Kidney epithelial cell (primary cell): ENCODE measurements at places on chromosomes 3 and 15. TPM values are rescaled to one million over a fixed set of nuclear protein-coding genes. Genes with fewer than 3 reads are reported as not detected.

The TLR9 gene
- not detected in 2 replicates for total RNA-seq

The ROPN1 gene
- total RNA-seq = not detected in 2 replicates

The PSMD2 gene
- total RNA-seq = 903 and 972 TPM in 2 replicates

The LRTM1 gene
- not detected in 2 replicates for total RNA-seq

The KIF9 gene
- 7.1 and 14.5 TPM in 2 replicates for total RNA-seq

The MYRIP gene
- 0.04 and 0.07 TPM in 2 replicates for total RNA-seq

The THRB gene
- 2.0 and 3.1 TPM in 2 replicates for total RNA-seq

The MESP1 gene
- 2.6 and 2.8 TPM in 2 replicates for total RNA-seq

The MASP1 gene
- total RNA-seq = 0.48 TPM in 1 of 2 replicates, not detected in the other

The SERINC4 gene
- total RNA-seq = 0.46 TPM in 1 of 2 replicates, not detected in the other

The KBTBD12 gene
- total RNA-seq = 0.08 and 0.41 TPM in 2 replicates

The GOLGA8T gene
- total RNA-seq = 0.27 TPM in 1 of 2 replicates, not detected in the other

The GP9 gene
- total RNA-seq = not detected in 2 replicates

The GOLGA6D gene
- total RNA-seq = not detected in 2 replicates

The FEM1B gene
- total RNA-seq = 37.6 and 41.3 TPM in 2 replicates

The SLC9A9 gene
- total RNA-seq = 0.41 and 3.0 TPM in 2 replicates

The CA12 gene
- total RNA-seq = 2.9 and 4.3 TPM in 2 replicates

The WDR76 gene
- 2.1 and 4.5 TPM in 2 replicates for total RNA-seq

The COL8A1 gene
- total RNA-seq = 24.4 TPM in 2 replicates

The ATP10A gene
- total RNA-seq = 7.6 and 8.0 TPM in 2 replicates

The DNAJA4 gene
- 9.9 and 11.0 TPM in 2 replicates for total RNA-seq

The CCDC54 gene
- total RNA-seq = not detected in 2 replicates

The DLL4 gene
- total RNA-seq = 0.50 and 0.82 TPM in 2 replicates

The TMCO5A gene
- total RNA-seq = not detected in 2 replicates

The EAF2 gene
- total RNA-seq = 1.1 and 1.5 TPM in 2 replicates

The FGD5 gene
- total RNA-seq = 1.1 and 1.4 TPM in 2 replicates

The GOLGA6A gene
- total RNA-seq = not detected in 2 replicates

The ITIH3 gene
- not detected in 2 replicates for total RNA-seq

The GALNT15 gene
- 0.17 TPM in 1 of 2 replicates, not detected in the other for total RNA-seq

The FAM174B gene
- 16.6 and 18.9 TPM in 2 replicates for total RNA-seq

The GABRA5 gene
- 0.21 TPM in 1 of 2 replicates, not detected in the other for total RNA-seq

The STAB1 gene
- total RNA-seq = 0.42 and 1.1 TPM in 2 replicates

The ANKRD34C gene
- not detected in 2 replicates for total RNA-seq

The C3orf49 gene
- total RNA-seq = not detected in 2 replicates

The SKOR1 gene
- total RNA-seq = not detected in 2 replicates
